ENCODE measurements at places on chromosomes 7 and 10.

DNA sequence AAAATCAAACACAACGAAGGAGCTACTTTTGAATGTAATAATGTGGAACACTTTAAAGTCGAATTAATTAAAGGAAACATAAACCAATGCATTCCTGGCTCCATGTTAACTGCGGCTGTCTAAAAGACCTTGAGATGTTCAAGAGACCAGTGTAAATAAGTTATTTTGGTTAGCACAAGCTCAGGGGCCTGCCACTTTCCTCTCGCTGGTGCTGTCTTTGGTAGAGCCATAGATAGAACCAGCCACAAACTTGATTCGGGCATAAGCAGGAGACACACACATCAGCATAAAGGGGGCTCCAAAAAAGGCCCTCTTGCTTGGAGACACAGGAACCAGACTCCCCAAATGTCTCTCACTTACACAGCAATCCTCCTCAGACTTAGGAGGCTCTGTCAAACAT is 121.6 kb upstream of the TBX20 start:
- DNase-seq = no peak

- DNase-seq = no peak
Observed at GRCh38 chr10:75379212-75379724, 22.3 kb downstream of the ZNF503 start.

DNA sequence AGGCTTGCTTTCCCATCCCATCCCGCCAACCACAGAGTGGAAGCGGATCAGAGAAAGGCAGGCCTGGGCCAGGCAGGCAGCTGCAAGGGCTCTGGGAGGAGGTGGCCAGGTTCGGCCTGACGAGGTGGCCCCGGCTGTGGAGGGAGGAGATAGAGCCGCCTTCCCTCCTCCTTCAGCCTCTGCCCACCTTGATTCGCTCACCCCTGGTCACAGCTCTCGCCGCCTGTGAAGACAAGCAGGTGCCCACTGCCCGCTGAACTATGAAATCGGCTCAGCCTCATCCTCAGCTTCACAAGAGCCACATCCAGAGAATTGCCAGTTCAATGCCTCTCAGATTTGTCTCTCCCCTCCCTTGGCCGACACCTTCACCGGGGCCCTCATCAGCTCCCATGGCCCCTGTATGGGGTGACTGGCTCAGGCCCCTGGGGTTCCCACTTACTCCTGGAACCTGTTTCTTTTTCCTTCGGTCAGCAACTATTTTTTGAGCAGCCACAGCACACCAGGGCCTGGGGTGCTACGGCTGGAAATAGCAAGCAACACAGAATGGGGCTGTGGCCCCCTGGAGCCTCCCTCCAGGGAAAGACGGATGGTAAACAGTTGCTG is 80.0 kb upstream of the CHST15 start:
- no peak for DNase-seq

DNA sequence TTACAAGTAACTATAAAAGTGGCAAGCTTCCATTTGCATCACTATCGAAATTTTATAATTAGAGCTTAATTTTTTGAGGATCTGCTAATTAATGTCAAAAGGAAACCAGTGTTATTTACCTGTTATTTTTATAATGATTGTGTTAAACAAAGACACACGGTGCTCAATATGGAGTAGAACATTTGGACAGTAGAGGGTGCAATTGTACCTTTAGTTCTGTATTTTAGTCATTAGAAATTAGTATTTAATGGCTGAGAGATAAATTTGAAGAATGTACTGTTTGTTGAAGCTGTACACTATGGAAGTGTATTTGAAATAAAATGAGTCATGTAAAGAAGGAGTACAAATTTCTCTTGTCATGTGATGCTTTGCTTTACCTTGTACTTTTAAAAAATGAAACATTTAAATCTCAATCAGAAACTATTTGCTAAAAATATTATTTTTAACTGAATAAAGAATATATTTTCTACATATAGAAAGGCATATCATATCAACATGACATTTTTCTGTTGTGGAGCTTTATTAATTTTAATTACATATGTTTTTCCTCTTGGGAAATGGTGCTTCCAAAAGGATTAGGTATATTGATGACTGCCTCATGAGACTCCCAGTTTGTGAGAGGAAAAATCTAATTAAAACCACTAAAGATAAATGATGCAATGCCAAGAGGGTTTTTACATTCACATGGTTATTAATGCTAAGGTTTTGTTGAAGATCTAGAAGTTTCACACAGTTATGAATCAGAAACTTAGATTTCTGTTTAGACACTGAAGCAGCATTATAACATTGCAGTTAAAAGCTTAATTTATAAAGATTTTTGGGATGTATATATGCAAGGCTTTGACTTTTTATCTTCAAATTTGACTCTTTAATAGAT is 10.4 kb upstream of the PRKG1 start:
- no peak for DNase-seq

DNA sequence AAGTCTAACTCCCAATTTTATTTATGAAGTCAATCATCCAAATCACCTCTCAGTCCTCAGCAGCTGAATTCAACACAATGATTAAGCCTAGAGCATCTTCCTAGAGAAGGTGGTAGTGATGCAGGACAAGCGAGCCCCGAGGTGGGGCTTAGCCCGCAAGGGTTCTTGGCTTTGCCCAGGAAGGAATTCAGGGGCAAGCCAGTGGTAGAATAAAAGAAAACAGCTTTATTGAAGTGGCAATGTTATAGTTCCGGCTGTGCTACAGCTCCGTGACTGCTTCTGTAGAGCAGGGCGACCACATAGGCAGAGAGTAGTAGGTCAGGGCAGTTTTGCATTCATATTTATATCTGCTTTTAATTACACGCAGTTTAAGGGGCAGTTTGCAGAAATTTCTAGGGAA is 18.1 kb downstream of the IL2RA start:
- no peak for DNase-seq

GRCh38 chr7:150340875-150341262 is 560 bp downstream of the RARRES2 start:
- no peak for DNase-seq

- DNase-seq = no peak
Observed at GRCh38 chr7:111952783-111953182, 253.4 kb downstream of the DOCK4 start.

GRCh38 chr7:151693140-151693539 is 173.4 kb upstream of the RHEB start:
- DNase-seq = no peak

GRCh38 chr10:98349508-98349922 is 65.5 kb downstream of the PYROXD2 start:
- DNase-seq = no peak

DNA sequence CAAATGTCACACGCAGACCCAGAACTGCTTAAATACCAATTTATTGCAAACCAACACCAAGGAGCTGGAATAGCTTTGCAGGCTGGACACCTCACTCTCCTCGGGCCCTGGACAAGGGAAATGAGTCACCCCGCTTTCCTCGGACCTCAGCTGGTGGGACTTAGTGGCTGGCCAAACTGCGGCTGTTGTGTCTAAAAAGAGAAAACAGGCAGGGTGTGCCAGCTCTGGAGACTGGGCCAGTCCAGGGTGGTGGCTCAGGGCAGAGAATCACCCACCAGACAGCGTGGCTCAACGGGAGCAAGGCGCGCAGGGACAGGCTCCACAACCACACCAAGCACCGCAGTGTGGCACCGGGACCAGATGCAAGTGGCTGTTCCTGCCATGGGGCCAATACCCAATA is 58.2 kb upstream of the CAMK2B start:
- no peak for DNase-seq

Measured in DMS79 (cell line).